ENCODE measurements at places on chromosomes 16 and 17.
A peak's percentile ranks its signal among the peaks of the same experiment; 100 is the strongest.

GRCh38 chr16:49528866-49529288, 155.3 kb downstream of the C16orf78 start:
- no peak for DNase-seq

- DNase-seq: no peak
These were observed 49.2 kb downstream of the CRISPLD2 start for GRCh38 chr16:84868829-84869472.

- DNase-seq: no peak
These were observed 592.3 kb downstream of the MAF start for GRCh38 chr16:79008036-79008868.

GRCh38 chr16:87895641-87896141, 26.4 kb upstream of the SLC7A5 start:
- DNase-seq: no peak

DNA sequence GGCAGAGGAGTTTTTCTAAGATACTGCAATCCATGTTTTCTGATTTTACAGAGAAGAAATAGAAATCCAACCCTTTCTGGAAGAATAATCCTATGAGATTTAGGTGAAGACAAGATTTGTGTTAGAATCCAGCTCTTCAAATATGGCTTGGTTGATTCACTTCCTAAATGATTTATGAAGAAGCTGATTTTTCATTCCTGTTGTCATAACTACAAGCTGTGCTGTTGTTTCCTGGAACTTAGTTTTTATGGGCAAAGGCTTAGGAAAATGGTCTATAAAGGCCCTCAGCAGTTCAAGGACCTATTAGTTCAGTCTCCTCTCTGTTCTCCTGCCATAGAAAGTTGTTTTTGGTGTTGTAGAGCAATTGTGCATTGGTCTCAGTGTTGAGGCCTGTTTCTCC, 174.2 kb upstream of the FAM20A start:
- DNase-seq: no peak

DNA sequence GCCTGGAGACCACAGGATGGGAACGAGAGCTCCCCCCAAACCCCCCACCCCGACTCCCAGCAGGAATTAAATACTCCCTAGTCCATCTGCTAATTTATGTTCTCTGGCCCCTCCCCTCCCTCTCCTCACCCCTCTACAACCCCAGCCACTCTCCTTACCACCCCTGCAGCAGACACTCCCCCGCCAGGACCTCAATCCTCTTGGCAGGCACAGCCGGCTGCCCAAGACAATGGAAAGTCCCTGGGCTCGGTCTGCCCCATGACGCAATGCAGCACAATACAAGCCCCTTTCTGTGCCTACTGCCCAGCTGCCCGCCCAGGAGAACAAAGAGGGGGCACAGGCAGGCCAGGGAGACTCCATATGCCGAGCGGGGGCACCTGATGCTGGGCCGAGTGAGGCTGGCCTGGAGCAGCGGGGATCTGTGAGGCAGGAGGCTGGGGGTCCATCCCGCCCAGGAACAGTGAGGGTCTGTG, 30.3 kb upstream of the CDC42EP4 start:
- peak; percentile 25 for DNase-seq

GRCh38 chr17:71572343-71572742, 548.5 kb upstream of the SOX9 start:
- no peak for DNase-seq

- no peak for DNase-seq
These were observed 154.1 kb upstream of the RPL38 start for GRCh38 chr17:74049167-74049966.

DNA sequence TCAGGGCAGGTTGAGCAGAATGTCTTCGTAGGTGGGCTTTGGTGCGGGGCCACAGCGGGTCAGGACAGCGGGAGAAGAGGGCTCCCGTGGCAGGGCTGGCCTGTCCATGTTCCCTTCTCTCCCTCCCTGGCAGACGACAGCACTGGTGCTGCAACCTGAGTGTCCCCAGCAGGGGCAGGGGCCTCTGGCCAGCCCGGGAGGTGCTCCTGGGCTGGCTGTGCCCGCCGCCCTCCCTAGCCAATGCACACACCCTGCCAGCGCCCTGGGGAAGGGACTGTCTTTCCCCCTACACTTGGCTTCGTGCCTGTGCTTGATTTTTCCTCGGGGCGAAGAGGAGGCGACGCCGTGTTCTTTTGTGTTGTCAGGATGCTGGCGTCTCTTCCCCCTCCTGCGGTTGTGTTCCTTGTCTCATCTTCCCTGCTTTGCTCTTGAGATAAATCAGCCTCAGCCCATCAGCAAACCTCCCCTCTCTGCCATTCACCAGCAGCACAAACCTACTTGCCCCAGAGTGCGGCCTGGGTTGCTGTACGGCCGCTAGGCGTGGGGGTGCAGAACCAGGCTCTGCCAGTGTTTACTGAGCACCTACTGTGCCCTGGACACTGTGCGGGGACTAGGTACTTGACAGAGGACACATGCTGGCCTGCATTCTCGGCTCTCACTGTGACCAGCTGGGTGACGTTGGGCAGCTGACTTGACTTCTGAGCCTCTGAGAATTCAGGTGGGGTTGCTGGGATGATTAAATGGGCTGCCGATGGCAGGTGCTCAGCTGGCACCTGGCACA, 237.3 kb upstream of the CIBAR2 start:
- DNase-seq: no peak

- DNase-seq: no peak
These were observed 12.3 kb downstream of the KRT9 start for GRCh38 chr17:41559548-41559947.

DNA sequence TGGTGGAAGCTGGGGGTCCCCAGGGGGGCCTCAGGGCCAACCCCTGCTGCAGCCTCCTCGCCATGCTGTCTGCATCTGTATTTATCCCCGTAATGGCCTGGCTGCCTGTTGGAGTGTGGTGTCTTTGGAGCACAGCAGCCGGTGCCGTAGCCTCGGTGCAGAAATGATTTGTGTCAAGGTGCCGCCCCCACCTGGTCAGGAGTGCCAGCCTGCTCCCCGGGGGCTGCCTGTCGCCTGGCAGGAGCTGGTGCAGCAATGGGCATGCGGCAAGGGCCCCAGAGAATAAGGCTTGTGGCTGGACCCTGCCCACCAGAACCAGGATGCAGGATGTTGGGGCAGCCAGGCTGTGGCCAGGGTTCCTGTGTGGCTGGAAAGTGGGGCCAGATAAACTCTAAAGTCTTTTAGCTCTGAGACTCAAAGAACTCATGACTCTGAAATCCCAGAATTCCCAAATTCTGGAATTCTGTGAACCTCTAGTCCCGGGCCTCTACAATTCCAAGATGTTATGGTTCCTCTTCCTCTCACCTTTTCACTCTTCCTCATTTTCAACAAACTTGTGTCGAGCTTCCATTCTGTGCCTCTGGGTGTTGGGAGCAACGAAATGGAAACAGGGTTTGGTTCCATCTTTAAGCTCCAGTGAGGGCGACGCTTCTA, 5.9 kb downstream of the CPNE2 start:
- DNase-seq: no peak

DNA sequence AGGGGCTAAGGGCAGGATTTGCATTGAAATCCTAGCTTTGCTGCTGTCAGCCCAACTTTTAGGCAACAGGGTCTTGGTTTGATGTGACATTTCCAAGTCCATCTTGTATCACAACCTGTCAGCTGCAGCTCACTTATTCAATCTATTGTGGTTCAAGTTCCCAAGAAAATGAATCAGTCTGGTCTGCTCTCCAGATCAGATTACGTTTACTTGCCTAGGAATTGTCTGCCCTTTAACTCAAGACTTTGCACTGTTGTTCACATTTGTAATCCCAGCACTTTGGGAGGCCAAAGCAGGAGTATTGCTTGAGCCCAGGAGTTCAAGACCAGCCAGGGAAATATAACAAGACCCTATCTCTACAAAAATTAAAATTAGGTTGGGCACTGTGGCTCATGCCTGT, 10.0 kb downstream of the STX4 start:
- no peak for DNase-seq

GRCh38 chr16:12917653-12918052, 16.3 kb downstream of the SHISA9 start:
- no peak for DNase-seq

GRCh38 chr17:73060721-73061120, 31.8 kb downstream of the SLC39A11 start:
- DNase-seq: no peak
